Midbrain (tissue), 1 donor: ENCODE measurements at places on chromosomes 16 and 17.
A peak's percentile ranks its signal among the peaks of the same experiment; 100 is the strongest.

DNA sequence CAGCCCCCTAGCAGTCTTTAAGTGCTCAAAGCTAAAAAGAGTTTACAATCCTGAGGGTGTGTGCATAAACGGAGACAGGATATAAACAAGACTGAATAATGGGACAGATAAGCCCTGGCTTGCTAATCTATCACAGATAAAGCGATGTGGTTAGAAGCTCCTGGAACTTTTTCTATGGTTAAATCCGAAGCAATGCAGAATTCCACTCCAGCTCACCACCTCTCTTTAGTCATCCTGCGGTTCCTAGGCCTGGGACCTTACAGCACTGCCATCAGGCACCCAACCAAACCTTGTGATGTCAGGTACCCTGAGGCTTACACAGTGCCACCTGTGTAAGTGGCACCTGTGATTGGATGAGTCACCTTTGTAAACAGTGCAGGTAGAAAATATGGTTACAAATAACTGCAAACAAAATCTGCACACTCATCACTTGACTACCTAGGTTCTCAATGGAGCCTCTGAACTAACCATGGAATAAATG lies 31.5 kb upstream of the B4GALNT2 start:
- DNase-seq, result no peak

- DNase-seq, result no peak
Measured at GRCh38 chr17:75983501-75984181, 4.6 kb downstream of the TEN1 start.

DNA sequence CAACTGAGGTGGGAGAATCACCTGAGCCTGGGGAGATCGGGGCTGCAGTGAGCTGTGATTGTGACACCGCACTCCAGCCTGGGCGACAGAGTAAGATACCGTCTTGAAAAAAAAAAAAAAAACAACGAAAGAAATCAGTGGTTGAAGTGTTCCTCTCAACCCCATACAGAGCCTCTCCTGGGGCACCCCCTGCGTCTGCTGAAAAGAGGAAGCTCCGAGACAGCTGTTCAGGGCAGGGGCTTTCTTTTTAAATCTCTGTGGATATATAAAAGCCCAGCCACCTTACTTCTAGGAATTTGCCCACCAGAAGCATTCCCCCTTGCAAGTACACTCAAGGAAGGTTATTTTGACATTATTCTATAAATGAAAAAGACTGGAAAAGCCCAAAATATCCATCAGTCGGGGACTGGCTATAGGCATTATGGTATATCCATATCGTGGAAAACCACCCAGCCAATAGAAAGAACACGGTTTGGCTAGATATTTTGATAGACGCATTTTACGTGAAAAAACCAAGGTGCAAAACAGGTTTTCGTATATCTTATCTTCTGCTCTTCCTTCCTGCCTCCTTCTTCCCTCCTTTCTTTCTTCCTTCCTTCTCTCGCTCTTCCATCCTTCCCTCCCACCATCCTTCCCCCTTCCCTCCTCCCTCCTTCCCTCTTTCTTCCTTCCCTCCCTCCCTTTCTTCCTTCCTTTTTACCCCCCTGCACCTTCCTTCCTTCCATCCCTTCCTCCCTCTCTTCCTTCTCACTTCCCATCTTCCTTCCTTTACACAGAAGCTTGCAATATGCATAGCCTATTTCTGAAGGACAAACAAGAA lies 9.2 kb upstream of the CCL22 start:
- no peak for DNase-seq

GRCh38 chr16:66382171-66382965 lies 15.9 kb downstream of the CDH5 start:
- no peak for DNase-seq

- no peak for DNase-seq
Measured at GRCh38 chr16:67158637-67159600, 790 bp downstream of the TRADD start.

- DNase-seq, result no peak
Measured at GRCh38 chr17:3740611-3741073, 16.9 kb downstream of the HASPIN start.

GRCh38 chr17:73646409-73647300 lies 2.4 kb upstream of the SDK2 start:
- DNase-seq, result no peak

DNA sequence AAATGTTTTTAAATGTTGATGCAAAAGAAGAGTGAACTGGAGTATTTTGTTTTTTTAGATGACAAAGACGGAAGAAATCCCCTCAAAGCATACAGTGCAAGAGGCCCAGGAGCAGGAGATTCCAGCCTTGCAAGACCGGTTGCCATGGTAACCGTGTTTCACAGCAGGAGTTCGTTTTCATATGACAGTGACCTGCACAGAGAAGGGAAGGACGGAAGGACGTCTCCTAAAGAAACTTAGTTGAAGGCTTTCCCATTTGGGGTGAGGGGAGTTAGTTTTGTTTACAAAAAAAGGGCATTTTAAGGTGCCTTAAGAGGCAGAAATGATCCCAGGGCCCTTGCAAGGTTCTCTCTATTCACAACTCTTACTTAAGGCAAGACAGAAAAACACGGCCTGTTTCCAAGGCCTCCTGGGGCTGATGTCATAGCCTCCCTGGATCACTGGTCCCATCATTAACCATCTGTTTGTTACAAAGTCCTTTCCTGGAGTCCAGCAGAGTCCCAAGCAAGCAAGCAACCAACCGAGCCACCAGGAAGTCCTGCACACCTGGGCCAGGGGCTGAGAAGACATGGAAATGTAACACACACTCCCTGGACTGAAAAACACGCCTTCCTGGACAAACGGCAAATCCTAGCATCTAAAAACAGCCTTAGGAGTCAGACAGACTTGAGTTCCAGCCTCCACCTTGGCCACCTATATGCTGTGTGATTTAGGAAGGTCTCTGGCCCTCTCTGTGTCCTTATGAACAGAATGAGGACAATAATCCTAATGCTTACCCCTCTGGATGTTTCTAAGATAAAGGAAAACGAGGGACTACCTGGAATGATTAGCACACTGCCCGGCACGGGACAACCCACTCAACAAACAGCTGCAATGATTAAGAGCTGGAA lies 30.3 kb upstream of the RPH3AL start:
- no peak for DNase-seq

- no peak for DNase-seq
Measured at GRCh38 chr17:74777901-74778515, 1.9 kb upstream of the NAT9 start.

DNA sequence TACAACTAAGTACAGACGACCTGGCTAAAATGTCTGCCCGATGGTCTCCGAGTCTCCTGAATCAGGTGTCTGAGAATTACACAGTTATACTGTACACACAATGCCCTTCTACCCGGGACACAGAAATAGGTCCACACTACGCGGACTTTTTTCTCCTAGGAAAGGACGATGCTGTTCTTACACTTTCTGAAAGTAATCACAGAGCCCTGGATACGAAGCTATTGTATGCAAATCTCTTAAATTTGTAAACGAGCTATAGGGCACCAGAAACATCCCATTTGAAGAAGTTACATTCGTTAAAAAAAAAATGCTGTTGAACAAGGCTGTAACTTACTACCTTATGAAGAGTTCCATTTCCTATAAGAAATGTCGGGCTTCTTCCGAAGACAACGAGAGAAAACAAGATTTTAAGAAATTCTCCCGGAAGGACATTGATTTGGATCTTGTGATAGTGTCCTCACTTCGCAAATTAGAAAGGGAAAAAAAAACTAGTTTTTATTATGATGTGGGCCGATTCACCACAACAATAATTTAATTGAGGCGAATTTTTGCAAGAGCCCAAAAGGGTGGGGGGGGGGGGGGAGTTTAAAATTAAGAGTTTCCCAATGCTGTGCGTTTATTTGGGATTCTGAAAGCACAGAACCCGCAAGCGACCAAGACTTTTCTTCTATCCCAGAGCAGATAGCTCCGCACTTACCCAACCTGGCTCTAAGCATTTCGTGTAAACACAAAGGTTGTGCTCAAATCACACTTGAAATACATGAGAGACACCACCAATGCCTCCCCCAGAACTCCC lies 1.5 kb upstream of the SOX9 start:
- DNase-seq, result peak; percentile 58

DNA sequence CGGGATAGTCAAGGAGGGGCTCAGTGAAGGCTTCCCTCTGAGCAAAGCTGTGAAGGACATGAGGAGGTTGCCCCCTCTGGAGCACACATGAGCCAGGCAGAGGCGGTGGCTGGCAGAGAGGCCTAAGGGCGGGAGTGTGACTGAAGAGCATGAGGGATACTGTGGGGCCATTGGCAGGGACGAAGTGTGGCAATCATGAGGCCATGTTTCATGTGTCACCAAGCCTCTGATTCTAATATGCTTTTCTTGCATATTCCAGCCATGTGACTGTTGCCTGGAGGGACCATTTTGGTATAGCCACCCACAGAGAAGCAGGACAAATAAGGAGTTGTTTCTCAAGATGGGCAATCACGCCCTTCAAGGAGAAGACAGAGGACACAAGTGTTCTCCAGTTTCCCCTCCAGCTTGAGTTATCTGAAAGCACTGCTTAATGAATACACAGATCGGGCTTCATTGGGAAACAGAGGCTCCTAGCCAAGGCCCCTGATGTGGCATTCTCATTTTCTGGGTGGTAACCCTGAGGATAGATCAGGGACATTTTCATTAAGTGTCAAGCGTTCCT lies 68.0 kb downstream of the AKAP1 start:
- DNase-seq, result no peak

GRCh38 chr17:7816926-7817642 lies 16.9 kb upstream of the KDM6B start:
- DNase-seq, result no peak

DNA sequence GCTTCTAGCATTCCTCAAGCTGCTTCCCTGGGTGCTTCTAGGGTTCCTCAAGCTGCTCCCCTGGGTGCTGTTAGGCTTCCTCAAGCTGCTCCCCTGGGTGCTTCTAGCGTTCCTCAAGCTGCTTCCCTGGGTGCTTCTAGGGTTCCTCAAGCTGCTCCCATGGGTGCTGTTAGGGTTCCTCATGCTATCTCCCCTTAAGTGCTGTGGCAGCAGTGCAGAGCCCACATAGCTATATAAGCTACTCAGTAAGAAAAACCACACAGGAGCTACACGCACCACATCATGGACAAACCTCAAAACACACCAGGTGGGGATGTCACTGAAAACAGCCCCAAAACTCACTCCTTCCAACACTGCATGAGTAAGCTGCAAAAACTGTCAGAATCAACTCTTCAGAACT lies 35.2 kb downstream of the ANKRD11 start:
- DNase-seq, result no peak

GRCh38 chr16:89050868-89051311 lies 42.8 kb upstream of the ACSF3 start:
- DNase-seq, result no peak

GRCh38 chr16:72060405-72060804 lies 2.6 kb upstream of the HPR start:
- no peak for DNase-seq

GRCh38 chr16:1543085-1543896 lies 9.8 kb downstream of the TMEM204 start:
- no peak for DNase-seq

DNA sequence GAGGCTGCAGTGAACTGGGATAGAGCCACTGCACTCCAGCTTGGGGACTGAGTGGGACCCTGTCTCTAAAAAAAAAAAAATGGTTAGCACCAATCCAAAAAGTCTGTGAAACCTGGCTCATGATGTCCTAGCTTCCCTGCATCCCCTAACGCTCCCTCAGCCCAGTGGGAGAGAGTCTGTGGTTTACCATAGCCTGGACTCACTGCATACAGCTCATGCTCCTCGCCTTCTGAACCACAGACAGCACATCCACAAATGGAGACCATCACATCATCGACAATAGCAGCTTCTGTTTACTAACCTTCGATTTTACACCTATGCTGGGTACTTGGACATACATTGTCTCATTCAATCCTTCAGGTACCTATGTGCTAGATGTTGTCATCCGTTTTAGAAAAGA lies 43.6 kb downstream of the NLRC5 start:
- DNase-seq, result no peak

DNA sequence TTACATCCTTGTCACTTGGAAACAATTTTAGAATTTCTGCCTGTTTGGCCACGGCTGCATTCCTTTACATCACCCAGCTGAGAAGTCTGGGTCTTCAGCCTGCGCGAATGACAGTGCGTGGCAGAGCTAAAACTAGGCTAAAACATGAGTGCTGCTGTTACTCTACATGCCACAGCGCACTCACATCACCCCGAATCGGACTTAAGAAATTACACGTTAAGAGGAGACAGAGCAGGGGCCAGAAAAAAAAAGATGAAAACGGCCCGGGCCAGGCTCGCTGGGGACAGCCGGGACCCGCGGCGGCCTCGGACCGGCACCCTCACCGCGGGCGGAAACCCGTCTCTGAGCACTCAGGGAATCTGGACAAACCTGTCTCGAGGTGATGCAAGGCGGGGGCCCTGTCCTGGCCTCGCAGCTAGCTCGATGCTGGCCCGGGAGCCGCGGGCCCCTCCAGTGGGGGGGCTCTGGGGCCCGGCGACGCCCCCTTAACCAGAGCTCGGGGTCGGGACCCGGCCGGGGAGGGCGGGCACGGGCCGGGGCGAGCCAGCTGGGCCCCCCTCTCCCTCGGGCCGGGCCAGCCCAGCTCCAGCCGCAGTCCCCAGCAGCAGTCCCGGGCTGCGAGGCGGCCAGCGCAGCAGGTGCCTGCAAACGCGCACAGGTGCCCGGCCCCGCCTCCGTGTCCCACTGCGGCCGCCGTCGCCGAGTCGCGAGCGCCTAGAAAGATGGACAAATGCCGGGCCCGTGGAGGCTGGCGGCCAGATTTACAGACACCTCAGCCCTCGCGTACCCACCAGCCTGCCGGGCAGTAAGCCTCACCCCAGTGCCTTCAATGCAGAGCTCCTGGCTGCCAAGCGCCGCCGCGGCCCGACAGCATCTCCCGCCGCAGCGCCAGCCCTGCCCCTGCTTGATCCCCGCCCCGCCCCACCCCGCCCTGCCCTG lies at the start of gene AKTIP:
Gene AKTIP (minus strand): TSS at position 879 of the 939 bp plus-strand sequence. CDS start 2,950 bp downstream, outside the sequence.
- peak; percentile 16 for DNase-seq

DNA sequence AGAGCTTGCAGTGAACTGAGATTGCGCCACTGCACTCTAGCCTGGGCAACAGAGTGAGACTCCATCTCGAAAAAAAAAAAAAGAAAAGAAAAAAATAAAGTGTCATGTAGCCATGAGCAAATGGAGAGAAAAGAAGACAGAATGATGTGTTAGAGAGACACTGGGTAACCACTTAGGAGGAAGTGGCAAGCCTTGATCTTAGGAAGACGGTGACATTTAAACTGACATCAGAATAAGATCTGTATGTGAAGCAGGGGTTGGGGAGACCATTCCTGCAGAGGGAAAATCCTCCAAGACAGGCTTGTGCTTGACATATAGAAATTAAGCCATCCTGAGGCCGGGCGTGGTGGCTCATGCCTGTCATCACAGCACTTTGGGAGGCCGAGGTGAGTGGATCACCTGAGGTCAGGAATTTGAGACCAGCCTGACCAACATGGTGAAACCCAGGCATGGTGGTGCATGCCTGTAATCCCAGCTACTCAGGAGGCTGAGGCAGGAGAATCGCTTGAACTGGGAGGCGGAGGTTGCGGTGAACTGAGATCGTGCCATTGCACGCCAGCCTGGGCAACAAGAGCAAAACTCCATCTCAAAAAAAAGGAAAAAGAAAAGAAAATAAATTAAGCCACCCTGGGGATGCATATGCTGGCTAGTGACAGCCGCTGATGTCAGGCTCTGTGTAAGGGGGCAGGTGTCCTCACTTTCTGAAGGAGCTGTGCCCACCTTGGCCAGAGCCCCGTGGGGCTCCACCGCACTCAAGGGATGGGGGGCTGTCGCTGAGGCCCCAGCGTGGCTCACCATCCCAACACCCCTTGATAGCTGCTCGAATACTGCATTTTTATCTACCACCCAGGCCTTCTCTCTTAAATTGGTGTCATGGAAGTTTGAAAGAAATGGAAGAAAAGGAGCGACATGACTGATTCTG lies 13.1 kb upstream of the CYB5B start:
- DNase-seq, result no peak
